HFF-Myc (cell line): ENCODE measurements at places on chromosomes 13 and 19.

DNA sequence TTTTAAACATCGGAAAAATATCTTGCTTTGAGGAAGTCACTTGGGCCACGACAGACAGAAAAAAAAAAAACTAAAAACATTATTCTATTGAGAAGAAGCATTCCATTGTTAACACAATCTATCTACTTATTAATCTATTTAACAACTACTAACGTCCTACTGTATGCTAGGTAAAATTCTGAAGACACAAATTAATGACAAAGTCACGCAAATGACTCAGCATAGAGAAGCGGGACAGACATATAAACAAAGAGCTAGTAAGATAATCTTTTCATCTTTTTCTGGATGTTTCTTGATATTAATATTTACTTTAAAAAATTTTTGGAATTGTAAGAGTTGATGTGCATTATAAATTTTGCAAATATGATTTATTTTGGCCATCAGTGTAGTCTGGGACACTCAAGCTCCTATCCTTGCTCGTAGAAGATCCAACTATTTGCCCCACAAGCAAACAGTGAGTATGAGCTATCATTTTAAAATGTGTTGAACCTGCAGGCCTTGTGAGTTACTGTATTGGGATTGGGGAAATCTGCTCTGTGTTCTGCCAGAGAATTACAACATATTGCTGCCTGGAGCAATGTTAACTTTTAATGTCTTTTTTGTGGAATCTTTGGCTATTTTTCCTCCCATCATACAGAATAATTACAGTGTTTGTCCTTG, 109.1 kb downstream of the PCDH9 start:
- DNase-seq: no peak

- DNase-seq: no peak
These were observed 1.2 kb upstream of the GNG8 start for GRCh38 chr19:46637224-46637623.

DNA sequence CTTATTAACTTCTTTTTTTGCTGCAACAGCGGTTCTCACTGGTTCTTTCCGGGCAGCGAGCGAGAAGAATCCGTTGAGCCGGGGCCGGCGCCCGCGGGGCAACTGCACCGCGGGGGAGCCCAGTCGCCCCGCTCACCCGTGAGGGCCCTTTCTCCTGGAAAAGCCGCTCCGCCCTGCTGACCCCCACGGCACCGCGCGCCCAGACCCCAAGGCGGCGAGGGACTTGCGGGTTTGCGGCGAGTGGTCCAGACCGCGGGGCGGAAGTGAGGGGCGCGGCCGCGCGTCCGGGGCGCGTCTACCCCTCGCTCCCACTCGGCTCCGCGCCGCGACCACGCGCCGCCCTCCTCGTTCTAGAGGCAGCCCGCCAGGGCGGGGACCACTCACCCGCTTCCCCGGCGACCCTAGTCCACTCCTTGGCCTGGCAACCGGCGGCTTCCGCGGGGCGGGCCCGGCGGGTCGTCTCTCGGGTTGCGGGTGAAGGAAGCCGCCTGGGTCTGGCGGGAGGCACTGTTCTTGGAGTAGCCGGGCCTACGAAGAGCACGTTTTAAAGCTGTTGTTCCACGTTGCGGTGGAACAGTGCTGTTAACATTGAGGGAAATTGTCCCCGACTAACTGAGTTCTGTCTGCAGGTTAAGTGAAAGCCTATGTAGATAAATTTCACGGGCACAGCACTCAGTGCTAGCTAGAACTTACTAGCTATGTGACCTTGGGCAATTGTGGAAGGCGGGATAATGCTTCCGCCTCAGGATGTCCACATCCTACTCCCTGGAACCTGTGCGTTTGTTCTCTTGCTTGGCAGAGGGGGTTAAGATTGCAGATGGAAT, at the start of gene NEK3:
TSS of gene NEK3 (minus strand) at position 439 of the 824 bp plus-strand sequence. CDS start 3,406 bp downstream, outside the sequence.
- DNase-seq: no peak

DNA sequence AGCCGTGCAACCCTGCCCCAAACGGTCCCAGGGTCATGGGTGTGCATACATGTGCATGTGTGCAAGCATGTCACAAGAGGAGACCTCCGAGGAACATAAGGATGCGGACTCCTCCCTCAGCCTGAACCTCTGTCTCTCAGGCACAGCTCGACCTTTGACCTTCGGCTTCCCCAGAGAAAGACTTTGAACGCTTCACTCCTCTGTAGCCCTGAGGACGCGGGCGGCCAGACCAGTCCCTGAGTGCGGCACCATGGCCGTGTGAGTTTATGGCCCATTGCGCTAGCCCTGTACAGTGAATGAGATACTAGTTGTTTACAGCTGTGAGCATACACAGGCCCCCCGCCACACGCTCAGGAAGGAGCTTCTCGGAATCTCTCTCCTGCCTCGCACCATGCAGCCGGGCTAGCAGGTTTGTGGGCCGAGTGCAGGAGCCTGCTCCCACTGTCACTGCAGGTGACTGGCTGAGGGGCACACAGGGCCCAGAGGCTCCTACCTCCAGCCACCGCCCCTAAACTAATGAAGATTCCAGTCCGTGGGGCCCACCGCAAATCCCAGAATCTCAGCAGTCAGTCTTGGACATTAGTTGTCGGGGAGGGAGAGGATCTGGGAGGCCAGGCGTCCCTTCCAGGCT, 10.8 kb downstream of the RASA3 start:
- DNase-seq: no peak

DNA sequence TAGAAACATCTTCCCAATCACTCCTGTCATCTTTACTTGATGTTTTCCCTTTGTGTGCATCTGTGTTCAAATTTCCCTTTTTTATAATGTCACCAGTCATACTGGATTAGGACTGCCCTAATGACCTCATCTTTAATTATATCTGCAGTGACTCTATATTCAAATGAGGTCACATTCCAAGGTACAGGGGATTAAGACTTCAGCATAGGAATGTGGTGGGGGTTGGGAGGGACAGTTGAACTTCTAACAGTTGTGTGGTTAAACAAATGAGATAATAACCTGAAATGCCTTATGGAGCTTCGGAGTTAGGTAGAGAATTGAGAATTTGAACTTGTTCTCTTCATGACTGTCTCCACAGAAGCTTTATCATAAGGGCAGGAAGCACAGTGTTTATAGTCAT, 23.0 kb downstream of the PAN3 start:
- no peak for DNase-seq
